ENCODE measurements at places on chromosomes 5 and 9.

DNA sequence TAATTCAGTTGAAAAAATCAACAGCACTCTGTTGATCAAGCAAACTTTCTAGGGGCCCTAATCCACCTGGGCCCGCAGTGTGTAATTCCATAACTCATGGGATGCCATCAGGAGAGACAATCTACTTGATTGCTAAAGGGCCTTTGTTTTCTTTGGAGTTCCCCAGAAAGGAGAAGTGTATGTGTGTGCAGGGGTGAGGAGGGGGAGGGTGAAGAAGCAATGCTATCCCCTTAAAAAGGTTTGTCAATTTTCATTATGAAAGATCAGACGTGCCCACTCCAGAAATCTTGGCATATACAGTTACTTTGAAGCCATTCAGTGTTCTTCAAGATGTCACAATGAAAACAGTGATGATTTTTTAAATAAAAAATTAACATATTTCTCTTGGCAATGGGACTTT, 6.2 kb downstream of the PARP8 start:
- no peak for DNase-seq

- no peak for DNase-seq
Measured at GRCh38 chr5:17951392-17952169, 317.3 kb downstream of the TAF11L14 start.

- no peak for DNase-seq
Measured at GRCh38 chr5:134327327-134327726, 39.6 kb downstream of the CDKL3 start.

DNA sequence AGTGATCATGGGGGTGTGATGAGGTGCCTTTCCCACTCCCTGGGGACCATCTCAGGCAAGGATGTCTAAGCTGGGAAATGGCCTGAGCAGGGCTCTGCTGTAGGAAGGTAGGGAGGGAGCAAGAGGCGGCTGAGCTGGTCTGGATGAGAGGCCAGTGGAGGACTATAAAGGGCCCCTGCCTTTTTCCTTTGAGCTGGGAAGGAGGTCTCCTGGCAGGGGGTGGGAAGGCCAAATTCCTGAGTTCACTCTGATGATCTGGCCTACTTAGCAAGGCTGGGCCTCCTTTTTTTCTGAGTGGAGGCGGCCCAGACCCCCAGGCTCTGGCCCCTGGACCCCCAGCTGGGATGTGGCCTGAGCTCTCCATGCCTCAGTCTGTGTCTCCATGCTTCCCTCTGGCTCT, 14.3 kb upstream of the PITX1 start:
- no peak for DNase-seq

GRCh38 chr5:150413176-150413901, 629 bp upstream of the CD74 start:
- DNase-seq: no peak

- DNase-seq: no peak
Measured at GRCh38 chr9:33686942-33687341, 108.4 kb upstream of the PRSS3 start.

- DNase-seq: no peak
Measured at GRCh38 chr5:5146530-5147160, 6.5 kb downstream of the ADAMTS16 start.

DNA sequence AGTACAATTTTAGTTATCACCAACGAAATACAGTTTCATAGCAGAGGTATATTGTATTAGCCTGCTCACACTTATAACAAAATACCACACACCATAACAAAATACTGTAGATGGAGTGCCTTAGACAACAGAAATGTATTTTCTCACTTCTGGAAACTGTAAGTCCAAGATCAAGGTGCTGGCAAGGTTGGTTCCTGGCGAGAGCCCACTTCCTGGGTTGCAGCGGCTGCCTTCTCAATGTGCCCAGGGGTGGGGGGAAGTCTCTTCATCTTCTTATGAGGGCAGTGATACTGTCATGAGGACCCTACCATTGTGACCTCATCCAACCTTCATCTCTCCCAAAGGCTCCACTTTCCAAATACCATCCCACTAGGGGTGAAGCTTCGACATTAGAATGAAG, 30.5 kb upstream of the GADD45G start:
- no peak for DNase-seq

GRCh38 chr5:170312301-170312595, 14.7 kb upstream of the LCP2 start:
- no peak for DNase-seq

GRCh38 chr9:105118636-105119035, 125.8 kb upstream of the SLC44A1 start:
- DNase-seq: no peak

DNA sequence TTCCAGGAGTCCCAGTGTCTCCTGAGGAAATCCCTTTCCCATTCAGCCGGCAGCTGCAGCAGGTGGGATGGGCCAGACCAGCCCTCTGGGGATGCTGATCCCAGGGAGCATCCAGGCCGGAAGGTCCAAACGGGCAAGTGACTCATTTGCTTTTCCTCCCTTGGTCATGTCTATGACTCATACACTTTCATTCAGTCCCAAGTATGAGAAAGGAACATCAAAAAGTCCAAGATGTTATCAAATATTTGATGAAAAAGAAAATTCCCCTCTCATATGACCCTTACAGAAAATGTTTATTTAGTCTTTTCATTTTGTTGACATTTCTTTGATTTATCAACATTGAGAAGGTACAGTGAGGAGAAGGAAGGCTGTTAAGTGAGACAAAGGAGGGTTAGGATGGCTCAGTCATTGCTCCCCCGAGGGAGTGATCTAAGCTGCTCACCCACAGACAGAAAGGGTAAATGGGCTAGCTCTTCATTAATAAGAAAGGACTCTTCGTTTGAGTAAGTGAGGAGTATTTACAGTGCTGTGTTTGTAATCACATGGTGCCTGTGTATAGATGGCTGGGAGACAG, 117.6 kb upstream of the ANKRD55 start:
- DNase-seq: no peak

DNA sequence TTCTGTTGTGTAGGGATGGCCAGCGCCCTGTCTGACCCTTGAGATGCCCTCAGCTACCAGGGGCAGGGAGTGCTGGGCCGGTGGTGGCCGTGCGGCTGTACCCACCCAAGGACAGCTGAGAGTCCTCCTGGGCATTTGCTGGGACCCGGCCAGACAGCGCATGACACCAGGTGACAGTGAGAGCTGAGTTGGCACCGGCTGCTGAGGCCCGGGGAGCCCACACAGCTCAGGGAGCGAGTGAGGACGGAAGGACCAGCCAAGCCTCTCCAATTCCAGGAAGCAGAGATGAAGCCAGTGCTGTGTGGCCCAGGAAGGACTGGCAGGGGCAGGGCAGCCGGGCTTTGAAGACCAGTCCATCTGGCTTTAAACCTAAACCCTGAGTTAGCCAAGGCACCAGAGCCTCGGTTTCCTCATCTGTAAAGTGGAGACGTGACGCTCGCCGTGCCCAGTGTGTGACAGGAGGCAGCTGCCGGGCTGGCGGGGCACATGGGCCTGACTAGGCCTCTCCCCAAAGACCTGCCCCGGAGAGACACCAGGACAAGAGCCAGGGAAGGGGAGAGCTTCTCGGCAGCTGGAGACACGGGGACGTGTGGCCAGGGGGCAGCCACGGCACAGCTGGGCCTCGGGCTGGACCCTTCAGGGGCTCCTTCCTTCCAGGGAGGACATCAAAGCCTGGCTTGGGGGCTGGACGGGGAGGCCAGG, 3.0 kb upstream of the AGPAT2 start:
- DNase-seq: no peak

GRCh38 chr5:126138281-126138931, 284.8 kb upstream of the GRAMD2B start:
- DNase-seq: no peak

- DNase-seq: no peak
Measured at GRCh38 chr5:21689587-21689986, 1163.6 kb downstream of the CDH12 start.

DNA sequence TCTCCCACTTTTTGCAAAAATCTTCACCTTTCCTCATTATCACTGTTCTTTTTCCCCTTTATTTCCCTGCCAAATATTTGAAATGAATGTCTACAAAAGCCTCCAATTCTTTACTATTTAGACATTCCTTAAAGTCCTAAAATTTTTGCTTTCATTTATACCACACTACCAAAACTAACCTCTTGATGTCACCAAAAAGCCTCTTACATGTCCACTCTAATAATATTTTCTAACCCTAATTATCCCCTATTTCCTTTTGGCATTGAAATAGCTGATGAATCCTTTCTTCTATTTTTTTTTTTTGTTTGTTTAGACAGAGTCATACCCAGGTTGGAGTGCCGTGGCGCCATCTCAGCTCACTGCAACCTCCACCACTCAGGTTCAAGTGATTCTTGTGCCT, 32.3 kb upstream of the NRG2 start:
- DNase-seq: no peak

GRCh38 chr9:86958203-86958602, 10.9 kb upstream of the GAS1 start:
- no peak for DNase-seq

DNA sequence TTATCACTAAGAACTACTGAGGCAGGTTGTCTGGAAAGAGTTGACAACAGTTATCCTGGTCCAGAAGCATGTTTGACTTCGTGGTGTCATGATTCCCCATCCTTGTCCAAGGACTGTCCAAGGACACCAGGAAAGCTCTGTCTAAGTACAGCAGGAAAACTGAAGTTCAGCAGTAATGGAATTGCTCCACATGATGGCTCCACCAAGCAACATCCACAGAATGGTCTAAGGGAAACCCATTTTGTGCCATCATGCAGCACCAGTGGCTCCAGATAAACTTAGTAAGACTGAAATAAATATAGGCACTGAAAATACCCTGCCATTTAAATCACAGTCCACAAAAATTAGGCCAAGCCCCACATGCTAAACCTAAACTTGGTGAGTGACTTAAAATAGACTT, 192.8 kb downstream of the CDH18 start:
- DNase-seq: no peak

DNA sequence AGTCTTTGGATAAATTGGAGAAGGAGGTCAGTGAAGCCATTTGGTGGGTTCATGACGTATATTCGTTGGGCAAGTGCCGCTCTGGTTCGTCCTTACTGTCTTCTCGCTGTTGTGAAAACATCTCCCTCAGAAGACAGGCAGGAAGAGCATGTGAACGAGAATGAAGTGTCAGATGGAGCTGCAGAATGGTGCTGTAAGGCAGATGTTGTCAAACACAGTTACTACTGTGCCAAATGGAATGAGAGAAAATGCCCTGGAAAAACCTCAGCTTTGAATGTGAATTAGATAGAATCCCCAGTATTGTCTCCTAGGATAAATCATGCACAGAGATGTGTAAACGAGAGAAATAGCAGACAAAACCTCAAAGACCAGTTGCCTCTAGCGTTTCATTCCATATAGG, 121.5 kb downstream of the CAMK4 start:
- no peak for DNase-seq
